Effector CD4-positive, alpha-beta T cell (primary cell): ENCODE measurements at places on chromosomes 12 and 14.

- no peak for DNase-seq
These were observed 85.0 kb downstream of the SYNE3 start for GRCh38 chr14:95431199-95432143.

DNA sequence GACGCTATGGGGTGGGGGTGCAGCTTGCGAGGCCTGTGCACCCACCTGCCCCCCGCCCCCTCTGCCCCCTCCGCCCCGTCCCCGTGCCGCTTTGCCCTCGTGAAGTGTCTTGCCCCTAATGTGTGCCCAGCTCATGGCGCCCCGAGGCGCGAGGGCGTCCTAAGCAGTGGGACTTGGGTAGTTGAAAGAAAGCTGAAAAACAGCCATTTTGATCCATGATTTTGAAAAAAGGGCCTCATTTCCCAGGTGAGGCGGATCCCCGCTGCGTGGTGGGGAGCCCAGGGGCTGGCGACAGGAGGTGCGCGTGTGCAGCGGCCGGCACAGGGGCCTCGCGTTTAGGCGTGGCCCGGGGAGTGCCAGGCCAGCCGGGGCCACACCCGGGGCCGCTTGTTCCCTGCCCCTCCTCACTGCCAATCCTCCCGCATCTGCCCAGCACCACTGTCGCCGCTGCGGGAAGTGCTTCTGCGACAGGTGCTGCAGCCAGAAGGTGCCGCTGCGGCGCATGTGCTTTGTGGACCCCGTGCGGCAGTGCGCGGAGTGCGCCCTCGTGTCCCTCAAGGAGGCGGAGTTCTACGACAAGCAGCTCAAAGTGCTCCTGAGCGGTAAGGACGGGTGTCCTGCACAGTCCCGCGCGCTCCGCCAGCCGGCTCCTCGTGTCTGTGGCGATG, 11.8 kb downstream of the ZFYVE21 start:
- DNase-seq: no peak

DNA sequence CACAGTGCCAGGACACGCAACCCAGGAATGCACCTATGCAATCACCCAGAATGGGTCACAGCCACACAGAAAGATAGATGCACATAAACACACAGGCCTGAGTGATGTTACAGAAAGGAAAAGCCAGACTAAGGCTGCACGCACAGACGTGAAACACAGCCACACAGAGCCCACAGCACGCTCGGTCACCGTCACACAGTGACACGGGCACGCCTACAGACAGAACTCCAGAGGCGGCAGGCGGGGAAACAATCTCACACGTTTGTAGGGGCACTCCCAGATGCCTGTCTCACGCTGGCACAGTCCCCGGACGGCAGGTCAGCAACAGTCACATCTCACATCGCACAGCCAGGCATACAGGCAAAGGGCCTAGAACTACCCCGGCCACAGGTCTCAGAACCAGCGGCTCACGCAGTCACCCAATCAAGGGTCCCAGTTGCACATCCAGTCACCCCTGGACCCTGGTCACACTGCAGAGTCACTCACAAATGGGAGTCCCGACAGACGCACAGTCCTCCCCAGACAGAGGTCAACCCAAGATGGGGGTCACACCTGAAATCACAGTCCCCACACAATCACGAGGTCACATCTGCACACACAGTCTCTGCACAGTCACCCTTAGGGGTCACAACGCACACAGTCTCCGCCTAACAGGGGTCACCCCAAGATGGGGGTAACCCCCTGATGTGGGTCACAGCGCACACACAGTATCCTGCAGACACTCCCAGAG, 790 bp downstream of the SSH1 start:
- DNase-seq: peak; percentile 56

DNA sequence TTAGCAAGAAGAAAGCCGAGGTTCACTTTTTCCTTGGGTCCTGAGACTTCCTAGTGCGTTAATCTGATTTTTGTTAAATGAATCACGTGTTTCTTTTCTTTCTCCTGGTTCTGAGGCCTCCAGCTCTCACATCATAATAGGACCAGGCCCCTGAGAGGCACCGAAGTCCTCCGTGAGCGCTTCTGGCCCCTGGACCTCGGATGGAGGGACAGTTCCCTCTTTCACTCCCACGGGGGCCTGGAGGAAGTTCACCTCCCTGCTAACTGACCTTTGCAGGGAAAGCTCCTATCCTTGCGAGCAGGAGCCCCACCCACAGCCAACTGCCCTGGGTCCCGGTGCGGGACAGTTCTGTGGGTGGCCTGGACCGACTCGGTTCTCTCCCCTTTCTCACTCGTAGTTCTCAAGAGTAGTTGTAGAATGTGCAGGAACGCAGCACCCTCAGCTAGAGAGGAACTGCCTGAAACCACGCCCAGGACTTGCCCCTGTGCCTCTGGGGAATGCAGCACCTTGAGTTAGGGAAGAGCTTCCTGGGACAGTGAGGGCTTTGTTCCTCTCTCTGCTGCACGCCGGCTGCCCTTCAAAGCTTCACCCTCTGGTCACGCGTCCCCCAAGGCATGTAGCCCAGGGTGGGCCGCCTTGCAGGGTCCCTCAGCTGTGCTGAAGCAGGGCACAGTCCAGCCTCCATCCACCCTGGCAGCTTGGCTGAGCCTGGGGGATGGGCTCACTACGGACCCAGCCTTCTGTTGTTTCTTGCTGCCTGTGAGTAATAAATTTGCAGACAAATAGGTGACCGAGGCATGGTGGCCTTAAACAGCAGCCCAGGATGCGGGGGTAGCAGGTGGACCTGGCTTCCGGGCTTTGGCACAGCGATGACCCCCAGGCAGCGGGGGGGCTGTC, 264.6 kb downstream of the ADGRD1 start:
- DNase-seq: no peak

DNA sequence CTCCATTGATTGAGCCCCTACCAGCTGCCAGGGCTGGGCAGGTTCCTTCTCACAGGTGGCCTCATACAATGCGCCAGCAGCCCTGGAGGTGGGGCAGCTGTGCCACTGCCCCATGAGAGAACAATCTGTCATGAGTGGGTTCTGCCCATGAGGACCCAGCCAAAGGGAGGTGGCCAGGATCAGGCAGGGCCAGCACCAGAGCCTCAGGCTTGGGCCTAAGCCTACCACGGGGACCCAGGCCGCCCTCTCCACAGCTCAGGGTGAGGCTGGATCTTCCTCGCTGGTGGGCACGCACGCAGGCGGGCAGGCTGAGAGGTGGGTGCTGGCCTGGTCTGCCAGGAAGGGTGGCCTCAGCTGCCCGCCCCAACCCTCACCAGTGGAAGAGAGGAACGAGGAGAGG, 110.7 kb downstream of the KIF26A start:
- no peak for DNase-seq

GRCh38 chr14:90675399-90675798, 140.8 kb downstream of the TTC7B start:
- DNase-seq: no peak

GRCh38 chr14:39974036-39974435, 541.8 kb upstream of the FBXO33 start:
- no peak for DNase-seq

- no peak for DNase-seq
These were observed 2.3 kb downstream of the SP7 start for GRCh38 chr12:53333845-53334244.

DNA sequence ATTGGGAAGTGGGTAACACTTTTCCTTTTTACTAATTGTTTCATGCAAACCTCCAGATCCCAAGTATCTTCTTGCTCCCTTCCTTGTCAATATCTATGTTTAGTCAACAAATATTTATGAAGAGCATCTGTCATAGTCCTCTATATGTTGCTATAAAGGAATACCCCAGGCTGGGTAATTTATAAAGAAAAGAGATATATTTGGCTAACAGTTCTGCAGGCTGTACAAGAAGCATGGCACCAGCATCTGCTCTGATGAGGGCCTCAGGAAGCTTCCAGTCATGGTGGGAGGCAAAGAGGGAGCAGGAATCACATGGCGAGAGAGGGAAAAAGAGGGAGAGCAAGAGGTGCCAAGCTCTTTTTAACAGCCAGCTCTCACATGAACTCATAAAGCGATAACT, 4.6 kb downstream of the KIF5A start:
- DNase-seq: no peak

- DNase-seq: no peak
These were observed 26.7 kb upstream of the RIN3 start for GRCh38 chr14:92486881-92487280.

DNA sequence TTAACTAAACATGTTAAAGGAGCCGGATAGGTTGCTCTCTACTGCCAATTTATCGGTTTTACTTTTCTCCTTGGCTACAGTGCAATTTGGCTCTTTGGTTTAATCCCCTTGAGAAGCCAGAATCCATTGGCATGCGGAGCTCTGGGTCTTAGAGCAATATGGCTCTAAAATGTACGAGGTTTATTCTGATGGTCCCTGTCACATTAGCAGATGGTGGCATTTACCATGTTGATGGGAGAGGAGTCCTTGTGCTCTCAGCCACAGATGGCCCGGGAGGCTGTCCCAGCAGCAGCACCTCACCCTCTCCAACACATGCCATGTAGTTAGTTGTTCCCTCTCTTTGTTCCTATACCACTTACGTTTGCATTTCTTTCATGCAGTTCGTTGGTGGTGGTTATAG, 179.7 kb downstream of the RGS6 start:
- DNase-seq: no peak

DNA sequence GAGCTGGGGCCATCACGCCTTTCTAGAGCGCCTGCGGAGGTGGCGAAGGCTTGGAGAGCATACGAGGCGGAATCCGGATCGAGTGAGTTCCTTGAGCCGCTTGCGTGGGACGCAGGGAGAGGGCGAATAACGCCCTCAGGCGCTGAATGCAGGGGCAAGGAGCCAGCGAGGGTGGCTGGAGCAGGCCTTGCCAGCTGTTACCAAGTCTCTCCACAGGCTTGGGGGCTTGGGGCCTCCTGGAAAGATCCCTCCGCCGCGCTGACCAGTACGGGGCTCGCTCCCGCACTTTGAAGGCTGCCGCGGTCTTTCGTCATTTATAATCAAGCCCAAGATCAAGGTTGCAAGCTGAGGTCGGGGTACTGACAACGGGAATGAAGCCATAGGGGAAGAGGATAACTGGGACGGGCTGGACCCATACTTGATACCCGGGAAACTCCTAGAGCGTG, 1.2 kb downstream of the FLRT2 start:
- DNase-seq: no peak

DNA sequence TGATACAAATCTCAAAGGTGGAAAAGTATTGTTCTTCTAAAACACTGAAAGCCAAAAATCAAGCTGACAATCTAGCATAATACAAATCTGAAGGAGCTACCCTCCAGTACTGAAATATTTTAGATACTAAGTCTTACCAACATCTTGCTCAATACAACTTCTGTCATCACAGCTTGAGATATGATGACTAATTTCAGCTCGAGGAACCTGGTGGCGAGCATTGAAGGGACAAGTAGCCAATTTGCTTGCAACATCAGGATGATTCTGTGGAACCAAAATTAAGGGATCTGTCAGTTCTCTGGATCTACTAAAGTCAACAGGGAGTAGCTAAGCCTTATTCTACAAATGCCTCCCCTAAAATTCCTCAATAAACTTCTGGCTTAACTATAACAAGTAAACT, 10.4 kb downstream of the GTSF1 start:
- DNase-seq: no peak

- no peak for DNase-seq
These were observed 24.3 kb downstream of the NCOR2 start for GRCh38 chr12:124543052-124543589.

DNA sequence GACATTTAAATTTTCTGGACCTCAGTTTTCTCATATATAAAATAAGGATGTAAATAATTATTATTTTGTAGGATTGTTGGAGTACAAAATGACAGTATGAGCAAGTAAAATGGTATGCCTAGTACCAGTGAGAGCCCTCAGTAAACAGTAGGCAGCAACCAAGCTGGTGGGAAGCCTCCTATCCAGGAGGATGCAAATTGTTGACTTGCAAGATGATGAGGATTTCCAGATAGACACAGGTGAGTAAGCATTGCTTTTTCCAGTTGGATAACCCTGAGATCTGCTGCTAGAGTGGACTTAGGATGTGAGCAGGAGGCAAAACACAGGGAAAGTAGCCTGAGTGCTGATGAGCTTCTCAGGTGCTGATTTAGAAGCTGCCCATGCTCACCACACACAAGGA, 28.2 kb upstream of the AMIGO2 start:
- DNase-seq: no peak

- DNase-seq: no peak
These were observed 9.4 kb downstream of the KRT80 start for GRCh38 chr12:52182384-52182783.

GRCh38 chr14:65392296-65392695, 20.2 kb upstream of the FUT8 start:
- DNase-seq: no peak

- DNase-seq: no peak
These were observed 74.6 kb downstream of the RERG start for GRCh38 chr12:15146585-15146984.

DNA sequence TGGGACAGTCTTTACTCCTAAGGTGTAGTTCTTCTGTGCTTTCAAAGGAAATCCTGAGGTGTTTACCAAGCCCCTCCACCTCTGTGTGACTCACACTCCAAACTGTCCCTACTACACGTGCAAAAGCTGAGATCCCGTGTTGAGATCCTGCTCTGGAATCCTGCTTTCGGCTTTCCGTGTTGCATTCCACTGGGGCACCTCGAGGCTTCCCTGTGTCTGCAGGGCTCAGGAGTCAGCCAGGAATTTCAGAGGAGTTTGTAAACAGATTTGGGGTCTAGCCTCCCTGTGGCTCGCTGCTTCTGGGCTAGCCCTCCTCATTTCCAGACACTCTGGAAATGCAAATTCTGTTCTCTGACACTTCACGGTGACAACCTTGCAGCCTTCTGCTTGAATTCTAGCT, 48.4 kb downstream of the CACNA2D4 start:
- DNase-seq: no peak

DNA sequence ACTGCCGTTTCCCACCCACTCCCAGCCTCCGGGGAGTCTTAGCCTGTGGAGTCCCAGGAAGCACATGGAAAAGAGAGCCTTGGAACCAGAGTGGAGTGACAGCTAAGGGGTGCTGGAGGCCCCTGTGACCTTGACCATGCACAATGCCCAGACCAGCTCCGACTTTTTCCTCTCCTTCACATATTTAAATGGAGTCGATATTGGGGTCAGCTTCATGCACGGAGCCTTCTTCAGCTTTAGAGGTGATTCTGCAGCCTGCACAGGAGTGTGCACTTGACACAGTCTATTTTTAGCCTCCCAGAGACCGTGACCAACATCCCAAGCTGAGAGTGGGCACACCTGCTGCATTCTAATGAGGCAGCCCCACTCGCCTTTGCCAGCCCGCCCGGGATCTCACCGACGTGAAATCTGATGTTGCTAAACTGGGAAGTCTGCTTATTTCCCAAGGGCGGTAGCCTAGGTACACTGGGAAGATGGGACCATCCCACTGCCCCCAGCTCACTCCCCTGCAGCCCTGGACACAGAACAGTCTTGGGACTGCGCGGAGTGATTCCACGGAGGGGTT, 47.5 kb downstream of the PRMT8 start:
- DNase-seq: no peak
